ENCODE measurements at places on chromosomes 16 and 17.

DNA sequence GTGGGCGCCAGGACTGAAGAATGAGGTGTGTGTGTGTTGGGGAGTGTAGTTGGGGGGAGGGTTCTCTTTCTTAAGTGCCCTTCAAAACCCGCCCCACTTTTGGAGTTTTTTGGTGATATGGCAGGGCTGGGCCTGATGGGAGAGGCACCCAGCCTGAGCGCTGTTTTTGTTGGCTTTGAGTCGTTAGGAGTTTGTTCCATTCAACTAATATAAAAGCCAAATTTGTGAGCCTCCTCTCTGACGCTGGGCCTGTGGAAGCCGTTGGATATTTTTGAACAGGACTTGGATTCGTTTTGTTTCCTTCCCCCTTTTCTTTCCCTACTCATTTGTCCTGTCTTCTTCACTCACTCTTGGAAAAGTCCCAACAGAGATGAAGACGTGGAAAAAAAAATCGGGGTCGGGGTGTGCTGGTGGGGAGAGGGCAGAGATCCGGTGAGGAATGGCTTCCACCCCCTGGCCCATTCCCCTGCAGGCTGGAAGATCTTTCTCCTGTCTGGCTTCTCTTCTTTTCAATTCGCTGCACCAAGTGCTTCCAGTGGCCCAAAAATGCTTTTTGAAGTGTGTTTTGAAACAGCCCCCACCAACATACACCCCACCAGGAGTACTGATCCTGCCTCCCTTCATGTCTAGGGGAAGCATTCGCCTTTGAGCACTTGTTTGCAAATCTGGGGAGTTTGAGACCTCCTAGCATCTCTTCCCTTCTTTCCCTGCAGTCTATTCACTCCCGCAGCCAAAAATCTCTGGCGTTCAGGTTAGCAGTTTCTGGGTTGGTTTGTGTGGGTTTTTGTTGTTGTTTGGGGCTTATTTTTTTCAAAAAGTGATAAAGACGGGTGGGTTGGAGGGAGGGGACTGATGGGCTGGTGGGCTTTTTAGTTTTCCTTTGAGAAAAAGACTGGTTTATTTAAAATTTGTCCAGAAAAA, 2.6 kb downstream of the FZD2 start:
- DNase-seq = no peak

DNA sequence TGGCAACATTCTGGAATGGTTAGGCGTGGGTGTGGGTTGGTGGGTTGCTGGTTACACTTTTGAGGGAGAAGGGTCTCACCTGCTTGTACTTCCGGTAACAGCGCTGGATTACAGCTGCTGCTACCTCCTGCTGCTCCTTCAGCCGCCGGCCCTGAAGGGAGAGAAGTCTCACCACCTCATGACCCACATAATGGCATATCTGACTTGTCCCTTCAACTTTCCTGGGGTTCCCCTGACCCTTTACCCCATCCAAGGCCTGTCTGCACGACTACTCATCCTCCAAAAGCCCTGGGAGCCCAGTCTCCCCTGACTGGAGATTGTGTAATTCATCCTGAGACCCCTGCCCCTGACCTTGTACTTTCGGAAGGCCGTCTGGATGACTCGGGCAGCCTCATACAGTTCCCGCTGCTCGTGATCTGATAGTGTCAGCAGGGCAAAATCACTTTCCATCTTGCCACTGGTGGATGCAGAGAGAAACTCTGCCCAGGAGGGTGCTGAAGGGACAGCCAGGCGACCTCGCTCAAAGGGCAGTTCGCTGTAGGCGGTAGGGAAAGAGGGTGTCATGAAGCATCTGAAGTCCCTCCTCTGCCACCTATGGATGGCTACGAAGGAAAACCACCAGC, 2.0 kb upstream of the SPAG7 start:
- DNase-seq = no peak

- DNase-seq = no peak
Measured at GRCh38 chr17:41024697-41025096, 2.3 kb downstream of the KRTAP1-5 start.

- no peak for DNase-seq
Measured at GRCh38 chr17:50781167-50781566, 13.8 kb upstream of the ANKRD40CL start.

- no peak for DNase-seq
Measured at GRCh38 chr17:55694286-55694910, 28.3 kb downstream of the TMEM100 start.

- no peak for DNase-seq
Measured at GRCh38 chr16:23499801-23500200, 10.5 kb downstream of the GGA2 start.

DNA sequence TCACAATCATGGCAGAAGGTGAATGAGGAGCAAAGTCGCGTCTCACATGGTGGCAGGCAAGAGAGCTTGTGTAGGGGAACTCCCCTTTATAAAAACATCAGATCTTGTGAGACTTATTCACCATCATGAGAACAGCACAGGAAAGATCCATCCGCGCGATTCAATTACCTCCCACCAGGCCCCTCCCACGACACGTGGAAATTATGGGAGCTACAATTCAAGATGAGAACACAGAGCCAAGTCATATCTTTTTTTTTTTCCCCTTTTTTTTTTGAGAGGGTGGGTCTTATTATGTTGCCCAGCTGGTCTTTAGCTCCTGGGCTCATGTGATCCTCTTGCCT, 60.0 kb downstream of the RPTOR start:
- no peak for DNase-seq

DNA sequence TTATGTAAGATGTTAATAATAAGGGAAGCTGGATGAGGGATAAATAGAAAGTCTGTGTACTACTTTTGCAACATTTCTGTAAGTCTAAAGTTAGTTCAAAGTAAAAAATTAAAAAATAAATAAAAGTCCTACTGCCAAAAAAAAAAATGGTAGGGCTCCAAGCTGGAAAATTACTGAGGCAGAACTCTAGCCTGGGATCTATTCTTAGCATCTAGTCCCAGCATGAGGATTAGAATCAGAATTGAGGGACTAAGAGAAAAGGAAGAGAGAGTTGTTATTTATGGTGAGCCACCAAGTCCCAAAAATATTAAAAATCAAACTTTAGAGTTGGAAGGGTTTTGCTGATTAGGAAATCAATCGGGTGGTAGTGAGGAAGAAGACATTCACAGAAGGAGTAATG, 110.3 kb downstream of the CYB561 start:
- DNase-seq = no peak

- DNase-seq = no peak
Measured at GRCh38 chr17:65470783-65471182, 90.7 kb downstream of the AXIN2 start.

DNA sequence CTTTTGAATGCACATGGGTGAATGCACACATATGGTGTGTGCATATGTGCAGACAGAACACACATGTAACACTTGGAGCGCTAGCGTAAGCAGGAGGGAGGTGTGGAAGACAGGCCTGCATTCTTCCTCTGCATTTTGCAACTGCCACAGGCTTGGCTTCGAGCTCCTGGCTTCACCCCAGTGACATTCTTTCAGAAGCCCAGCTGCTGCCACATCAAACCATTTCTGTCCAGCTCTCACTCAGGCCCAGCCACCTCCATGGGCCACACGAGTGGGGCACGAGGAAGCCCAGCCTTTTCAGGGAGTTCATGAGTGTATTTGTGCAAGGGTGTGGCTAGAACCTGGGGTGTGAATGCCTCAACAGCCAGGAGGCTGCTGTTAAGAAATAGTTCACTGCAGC, 18.8 kb downstream of the LGALS3BP start:
- DNase-seq = no peak

DNA sequence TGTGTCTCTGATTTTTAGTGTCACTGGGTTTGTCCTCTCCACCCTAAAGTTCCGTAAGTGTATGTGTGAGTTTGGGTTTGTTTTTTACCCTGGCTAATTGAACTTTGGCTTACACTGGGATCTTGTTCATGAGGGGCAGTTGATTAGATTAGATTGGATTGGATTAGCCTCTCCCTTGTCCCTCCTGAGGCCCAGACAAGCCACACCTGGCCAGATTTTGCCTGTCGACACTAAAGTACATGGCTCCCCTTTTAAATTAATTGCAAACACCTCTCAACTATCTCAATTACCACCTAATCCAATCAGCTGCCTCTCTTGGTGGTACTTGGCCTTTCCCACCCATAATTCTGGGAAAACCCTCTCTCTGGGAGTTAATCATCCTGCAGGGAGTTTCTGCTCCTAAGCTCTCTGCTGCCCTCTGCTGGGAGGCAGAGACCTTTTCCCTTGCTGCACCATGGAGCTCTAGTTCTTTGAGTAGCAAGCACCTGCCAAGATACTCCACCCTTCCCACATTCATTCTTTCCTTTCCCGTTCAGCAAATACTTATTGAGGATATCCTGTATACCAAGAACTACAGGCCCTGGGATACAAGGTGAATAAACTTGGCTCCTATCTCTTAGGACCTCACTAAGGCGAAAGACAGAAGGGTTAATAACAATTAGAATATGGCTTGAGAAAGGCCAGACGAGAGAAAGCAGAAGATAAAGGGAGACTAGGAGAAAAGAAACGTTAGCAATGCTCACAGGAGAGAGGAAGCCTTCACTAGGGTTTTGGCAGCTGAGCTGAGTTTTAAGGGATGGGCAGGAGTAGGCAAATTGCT, 60.0 kb upstream of the MPHOSPH6 start:
- DNase-seq = peak; percentile 62

DNA sequence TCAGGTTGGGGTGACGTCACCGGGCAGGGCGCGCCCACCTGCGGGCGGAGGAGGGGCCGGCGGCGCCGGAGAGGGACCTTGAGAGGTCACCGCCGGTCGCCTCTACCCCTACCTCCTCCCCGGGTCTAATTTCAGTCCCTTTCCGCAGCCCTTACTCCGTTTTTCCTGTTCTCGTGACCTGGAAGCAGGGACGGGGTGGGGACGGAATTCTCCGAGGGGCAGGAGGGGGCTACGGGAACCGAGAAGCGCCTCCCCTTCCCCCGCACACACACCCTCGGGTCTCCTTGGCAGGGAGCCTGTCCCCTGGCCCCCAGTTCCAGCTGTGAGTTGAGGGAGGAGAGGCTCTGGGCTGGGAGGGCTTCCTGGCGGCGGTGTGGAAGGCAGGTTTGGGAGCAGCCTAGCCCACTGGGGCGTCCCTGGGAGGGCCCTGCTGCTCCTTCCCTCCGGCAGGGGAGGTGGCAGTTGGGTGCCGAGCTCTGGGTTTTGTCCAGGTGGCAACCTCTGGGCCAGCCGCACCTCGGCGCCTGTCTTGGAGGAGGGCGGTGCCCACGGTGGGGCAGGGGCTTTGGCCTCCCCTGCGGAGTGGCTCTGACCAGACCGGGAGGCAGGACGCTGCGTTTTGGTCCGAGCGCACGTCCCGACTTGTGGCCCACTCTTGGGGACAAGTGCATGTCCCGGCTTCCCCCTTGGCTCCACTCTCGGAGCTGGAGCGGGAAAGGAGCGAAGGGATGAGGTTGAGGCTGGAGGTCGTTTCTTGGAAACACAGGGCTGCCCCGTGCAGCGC, 773 bp downstream of the SYNGR3 start:
- DNase-seq = no peak

GRCh38 chr16:65916995-65917394, 449.5 kb upstream of the CDH5 start:
- DNase-seq = no peak

DNA sequence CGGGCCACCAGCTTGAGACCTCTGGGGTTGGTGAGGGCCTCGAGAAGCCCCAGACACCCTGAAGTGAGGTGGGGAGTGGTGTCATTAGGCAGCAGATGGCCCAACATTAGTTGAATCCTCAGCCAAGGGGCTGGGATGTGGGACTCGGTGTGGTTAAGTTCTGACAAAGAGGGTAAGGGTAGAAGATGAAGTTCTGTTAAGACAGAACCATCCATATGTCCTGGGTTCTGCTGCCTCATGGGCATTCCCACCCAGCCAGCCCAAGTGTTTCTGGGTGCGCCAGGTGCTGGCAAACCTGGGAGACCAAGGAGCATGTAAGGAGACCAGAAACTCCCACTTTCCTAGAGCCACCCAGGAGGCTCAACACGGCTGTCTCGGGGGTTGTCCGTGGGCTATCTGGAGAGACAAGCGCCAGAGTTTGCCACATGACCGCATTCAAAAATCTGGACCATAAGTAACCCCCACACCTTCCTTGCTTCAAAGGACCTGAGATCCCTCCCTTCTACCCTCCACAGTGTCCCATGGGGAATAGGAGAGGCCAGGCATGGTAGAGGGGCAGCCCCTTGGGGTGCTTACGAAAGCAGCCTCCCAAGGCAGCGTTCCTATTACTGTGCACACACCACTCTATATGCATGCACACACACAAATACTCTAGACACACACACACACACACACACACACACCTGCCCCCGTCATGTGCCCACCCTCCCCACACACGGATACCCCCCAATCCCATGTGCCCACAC, 128.7 kb downstream of the C16orf78 start:
- no peak for DNase-seq

GRCh38 chr17:13888056-13888609, 181.2 kb upstream of the COX10 start:
- DNase-seq = no peak

GRCh38 chr17:51159604-51160003, 6.2 kb downstream of the NME1 start:
- DNase-seq = no peak

DNA sequence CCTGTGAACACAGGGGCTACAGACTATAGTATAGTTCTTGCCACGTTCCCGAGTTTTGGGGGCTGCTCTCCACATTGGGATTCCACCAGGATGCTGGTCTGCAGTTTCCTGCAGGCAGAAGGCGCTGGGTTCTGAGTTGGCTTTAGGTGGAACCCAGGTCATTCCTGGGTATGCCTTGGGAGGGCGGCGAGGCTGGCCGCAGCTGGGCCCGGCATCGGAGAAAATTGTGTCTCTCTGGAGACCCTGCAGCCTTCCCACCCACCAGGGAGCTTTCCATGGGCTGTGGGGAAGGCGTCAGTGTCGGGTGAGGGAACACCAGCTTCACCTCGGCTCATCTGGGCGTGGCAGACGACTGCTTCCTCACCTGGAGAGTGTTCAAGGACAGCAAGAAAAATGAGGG, 183.6 kb downstream of the RAB11FIP4 start:
- no peak for DNase-seq

DNA sequence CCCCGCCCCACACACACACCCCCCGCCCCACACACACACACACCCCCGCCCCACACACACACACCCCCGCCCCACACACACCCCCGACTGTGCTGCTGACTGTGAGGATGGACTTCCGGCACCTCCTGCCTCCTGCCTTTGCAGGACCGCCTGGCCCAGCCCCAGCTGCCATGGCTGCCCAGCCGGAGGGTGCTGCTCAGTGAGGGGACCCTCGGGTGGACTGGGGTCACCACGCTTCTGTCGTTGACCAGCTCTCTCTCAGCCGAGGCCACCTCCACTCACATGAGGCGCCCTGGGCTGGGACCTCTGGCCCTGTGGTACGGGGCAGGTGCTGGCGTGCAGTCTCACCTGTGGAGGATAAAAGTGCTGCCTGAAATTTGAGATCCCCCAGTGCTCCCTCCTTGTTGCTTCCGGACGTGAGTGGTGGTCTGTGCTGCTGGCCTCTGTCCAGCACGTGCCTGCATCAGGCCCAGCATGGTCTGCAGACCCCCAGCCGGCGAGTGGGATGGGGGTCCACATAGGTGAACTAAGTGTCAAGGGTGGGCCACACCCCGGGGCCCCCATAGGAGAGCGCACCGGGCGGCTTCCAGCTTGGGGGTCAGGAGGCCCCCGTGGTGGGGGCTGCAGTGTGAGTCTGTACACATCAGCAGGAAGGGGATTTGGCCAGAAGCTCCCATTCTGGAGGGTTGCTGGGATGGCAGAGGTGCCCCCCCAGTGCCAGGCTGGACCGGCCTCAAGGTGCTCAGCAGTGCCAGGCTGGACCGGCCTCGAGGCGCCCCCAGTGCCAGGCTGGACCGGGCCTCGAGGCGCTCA, 11.2 kb downstream of the METRNL start:
- no peak for DNase-seq
